ENCODE measurements at places on chromosomes 5 and 9.

GRCh38 chr9:89448381-89448780 is 49.5 kb downstream of the SEMA4D start:
- no peak for DNase-seq

DNA sequence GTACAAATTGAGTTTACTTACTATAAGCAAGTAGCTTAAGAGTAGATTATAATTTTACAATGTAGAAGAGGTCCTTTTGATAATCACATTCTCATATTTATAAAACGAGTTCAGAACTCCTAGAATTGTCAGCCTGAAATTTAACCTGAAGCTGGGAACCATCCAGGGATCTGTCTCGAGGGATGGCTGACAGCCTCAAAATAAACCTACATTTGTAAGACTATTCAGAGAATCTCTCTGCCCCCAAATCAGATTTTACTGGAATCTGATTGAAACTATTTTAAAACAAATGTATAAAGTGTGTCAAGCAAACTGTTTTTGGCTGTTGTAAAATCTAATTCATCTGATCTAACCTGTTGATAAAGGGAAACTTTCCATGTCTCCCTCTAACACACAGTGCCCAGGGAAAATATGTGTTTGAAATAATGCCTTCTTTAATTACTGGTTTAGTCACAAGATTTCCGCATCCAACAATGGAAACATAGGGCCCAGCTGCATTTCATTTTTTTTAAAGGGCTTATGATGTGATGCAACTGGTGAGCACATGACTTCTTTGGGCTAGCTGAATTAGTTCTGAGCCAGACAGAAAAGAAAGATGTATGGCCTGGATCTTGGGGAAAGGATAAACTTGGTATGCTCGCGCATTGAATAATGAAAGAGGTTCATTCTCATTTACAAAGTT is 30.3 kb downstream of the SLC25A46 start:
- DNase-seq, result no peak

DNA sequence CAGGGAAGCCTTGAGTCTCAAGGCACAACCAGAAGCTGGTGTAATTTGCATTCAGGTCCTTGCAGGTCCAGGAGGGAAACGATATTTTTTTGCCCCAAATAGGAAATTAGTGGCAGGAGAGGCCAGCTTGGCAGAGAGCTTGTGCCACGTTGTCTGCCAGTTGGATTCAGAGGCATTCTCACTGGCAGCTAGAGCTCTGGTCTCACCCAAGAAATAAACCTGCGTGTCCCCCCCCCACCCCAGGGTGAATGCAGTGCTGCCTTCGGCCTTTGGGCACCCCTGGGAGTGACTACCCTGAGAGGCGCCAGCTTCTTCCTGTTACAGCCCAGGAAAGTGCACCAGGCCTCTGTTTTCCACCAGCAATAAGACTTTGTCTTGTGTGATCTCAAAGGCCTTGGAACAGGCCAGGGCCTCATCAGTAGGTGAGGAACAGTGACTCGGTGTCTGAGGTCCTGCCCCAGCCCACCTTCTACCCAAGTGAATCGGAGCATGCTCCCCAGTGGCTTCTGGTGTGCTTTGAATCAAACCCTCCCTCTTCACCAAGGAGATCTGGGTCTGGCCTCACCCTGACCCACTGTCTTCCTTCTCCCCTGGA is 68.4 kb downstream of the HSPA4 start:
- no peak for DNase-seq

DNA sequence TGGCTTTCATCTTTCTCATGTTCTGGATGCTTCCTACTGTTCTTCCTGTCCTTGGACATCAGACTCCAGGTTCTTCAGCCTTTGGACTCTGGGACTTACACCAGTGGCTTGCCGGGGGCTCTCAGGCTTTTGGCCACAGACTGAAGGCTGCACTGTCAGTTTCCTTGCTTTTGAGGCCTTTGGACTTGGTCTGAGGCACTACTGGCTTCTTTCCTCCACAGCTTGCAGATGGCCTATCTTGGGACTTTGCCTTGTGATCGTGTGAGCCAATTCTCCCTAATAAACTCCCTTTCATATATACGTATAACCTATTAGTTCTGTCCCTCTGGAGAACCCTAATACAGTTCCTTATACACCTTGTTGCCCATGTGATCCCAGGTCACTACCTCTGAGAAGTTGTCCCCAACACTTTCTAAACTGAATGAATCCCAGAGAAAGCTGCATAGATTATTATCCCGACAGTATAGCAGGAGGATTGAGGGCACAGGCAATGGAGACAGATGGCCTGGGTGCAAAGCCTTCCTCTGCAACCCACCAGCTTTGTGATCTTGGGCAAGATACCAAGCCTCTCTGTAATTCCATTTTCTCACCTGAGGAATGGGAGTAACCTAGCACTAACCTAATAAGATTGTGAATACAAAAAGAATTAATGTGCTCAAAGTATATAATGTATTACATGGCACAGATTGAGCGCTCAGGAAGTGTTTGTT is 449.6 kb upstream of the BRINP1 start:
- DNase-seq, result no peak

GRCh38 chr5:163387589-163388343 is 49.6 kb upstream of the CCNG1 start:
- DNase-seq, result no peak

- no peak for DNase-seq
Measured at GRCh38 chr9:20186231-20186630, 397.4 kb upstream of the SLC24A2 start.

DNA sequence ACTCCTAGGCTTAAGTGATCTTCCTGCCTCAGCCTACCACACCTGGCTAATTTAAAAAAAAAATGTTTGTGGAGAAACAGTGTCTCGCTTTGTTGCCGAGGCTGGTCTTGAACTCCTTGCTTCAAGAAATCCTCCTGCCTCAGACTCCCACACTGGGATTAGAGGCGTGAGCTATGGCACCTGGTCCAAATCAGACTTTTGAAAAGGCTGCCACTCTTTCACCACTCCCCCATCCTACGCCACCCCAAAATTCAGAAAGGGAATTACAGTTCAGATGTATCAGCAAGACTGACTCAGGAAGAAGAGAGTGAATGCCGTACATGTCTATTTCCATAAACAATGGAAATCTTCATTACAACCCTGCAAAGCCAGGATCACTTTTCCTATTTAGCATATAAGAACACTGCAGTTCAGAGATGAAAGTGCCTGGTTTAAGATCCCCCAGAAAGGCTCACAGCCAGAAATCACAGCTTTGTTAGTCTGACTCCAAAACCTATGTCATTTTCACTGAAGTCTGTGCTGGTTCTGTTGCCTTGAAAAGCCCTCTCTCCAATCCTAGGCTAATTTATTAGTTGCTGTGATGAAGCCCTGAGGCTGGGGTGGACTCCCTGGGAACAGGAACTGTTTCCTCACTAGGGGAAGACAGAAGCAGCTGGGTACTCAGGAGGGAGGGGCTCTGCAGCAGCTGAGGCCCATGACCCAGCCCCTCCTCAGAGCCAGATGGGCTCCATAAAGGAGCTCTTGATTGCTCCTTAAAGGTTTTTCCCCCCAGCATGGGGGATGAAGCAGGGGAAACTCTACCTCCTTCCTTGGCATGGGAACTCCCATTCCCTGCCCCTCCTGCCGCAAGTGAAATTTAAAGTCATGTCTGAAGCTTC is 3.1 kb downstream of the FBLL1 start:
- DNase-seq, result no peak

GRCh38 chr5:91381239-91381773 is 1.8 kb downstream of the ARRDC3 start:
- no peak for DNase-seq

DNA sequence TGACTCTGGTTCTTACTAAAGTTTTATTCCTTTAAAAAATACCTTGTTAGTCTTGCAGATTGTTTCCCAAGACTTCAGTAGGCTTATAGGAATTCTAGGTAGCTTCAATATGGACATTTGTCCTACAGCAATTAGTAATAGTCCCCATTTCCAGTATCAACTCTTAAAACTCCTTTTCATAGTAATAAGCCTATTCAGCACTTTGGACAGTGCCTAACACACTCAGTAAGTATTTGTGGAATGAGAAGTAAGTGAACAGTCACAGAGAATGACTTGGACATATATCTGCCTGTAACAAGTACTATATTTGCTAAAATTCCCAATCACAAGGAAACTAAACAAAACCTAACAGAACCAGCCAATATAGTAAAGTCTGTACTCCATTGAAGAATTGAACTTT is 1291.8 kb upstream of the DMAC1 start:
- no peak for DNase-seq

- DNase-seq, result no peak
Measured at GRCh38 chr5:10233505-10233904, 16.2 kb downstream of the ATPSCKMT start.

- no peak for DNase-seq
Measured at GRCh38 chr5:180070756-180071530, 616 bp downstream of the RNF130 start.

- DNase-seq, result no peak
Measured at GRCh38 chr5:91277093-91277626, 106.0 kb downstream of the ARRDC3 start.

- DNase-seq, result no peak
Measured at GRCh38 chr5:27996665-27997064, 958.3 kb upstream of the CDH9 start.

- DNase-seq, result no peak
Measured at GRCh38 chr9:107488375-107489143, 1.0 kb downstream of the KLF4 start.

- DNase-seq, result no peak
Measured at GRCh38 chr5:143019157-143019556, 249.0 kb downstream of the ARHGAP26 start.

DNA sequence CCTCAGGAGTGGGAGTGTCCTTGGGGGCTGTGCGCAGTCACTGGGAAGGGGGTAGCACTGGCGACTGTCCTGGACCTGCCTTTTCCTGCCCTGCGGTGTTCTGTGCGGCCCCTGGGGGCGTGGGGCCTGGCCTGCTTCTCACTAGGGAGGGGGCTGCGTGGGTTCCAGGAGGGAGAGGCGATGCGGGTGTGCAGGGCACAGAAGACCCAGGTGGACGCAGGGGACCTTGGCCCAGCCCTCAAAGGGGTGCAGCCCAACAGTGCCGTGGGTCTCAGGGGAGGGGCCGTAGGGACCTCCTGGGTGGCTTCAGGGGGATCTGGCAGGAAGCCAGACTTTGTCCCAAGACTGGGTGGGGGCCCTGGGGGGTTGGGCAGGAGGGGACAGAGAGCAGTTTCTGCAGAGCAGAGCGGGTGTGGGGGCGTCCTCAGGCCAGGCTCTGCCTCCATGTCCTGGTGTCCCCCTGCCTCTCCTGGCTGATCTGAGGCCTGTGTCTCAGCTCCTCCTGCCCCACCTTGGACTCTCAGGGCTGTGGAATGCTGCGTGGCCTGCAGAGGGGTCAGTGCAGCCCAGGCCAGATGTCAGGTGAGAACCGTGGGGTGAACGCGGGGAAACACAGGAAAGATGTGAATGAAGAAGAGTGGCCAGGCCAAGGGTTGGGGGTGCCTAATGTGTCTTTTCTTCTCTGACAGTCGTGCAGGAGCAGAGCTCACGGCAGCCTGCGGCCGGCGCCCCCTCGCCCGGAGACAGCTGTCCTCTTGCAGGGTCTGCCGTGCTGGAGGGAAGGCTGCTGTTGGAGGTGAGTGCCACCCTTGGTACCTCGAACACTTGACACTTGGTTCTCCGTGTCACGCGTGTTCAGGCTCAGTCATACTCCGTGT is 54.6 kb downstream of the AHRR start:
- no peak for DNase-seq

DNA sequence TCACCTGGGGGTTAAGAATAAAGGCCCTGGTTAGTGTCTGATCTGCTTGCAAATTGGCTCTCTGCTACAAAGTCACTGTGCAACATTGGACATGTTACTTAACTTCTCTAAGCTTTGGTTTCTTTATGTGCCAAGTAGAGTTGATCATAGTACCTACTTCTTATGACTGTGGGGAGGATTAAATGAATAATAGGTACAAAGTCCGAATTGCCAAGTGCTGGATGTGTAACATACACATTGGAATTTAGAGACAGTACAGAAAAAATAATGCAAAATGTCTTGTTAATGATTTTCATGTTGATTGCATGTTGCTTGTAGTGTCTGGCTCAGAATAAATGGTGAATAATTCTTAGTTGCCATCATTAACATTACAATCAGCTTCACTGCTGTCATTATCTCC is 2.2 kb downstream of the DOCK8 start:
- DNase-seq, result no peak

DNA sequence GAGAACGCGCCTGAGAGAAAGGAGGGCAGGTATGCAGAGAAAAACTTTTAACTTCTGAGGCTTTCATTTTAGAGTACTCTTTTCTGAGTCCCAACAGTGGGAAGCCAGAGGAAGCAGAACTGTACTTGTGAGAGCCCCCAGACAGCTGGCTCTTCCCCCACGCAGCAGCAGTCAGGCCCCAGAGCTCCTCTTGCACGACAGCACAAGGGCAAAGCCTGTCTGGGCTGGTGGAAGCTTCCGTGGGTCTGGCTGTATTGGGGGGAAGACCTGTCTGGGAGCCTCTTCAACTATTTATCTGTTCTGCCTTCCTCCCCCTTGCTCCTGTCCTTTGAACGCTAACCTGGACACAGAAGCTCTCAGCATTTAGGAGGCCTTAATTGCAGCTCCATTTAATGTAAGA is 68.2 kb downstream of the THBS4 start:
- DNase-seq, result no peak

DNA sequence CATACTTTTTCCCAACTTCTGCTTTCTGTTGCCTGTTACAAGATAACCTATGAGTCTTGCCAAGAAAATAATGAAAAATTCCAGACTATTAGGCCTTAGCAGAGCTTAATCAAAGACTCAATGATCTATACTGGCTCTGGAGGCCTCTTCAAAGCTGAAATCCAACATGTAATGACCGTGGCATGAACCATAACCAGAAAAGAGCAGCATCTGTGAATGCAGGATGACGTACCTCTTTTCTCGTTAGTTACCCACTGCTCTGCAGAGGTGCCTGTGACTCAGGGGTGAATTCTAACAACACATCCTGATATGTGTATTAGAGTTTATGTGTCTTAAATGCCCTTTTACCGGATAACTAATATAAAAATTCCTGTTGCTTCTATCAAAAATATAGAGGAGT is 645.4 kb downstream of the PRELID2 start:
- DNase-seq, result no peak

DNA sequence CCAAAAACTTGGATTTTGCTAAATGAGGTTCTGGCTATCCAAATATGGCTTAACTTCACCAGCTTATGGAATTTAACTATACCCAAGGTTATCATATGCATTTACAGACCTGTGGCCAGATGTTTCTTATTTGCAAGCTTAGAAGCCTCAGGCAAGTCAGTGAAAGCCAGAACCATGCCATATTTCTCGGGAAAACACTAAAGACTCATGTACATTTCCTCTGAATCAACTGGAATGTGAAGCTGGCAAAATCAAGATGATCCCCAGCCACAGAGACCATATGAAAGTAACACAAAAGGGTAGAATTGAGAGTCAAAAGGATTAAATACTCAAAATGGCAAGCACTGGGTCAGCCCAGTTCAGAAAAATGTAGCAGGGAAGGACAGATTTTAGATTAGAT is 76.4 kb upstream of the SLC1A1 start:
- DNase-seq, result no peak

DNA sequence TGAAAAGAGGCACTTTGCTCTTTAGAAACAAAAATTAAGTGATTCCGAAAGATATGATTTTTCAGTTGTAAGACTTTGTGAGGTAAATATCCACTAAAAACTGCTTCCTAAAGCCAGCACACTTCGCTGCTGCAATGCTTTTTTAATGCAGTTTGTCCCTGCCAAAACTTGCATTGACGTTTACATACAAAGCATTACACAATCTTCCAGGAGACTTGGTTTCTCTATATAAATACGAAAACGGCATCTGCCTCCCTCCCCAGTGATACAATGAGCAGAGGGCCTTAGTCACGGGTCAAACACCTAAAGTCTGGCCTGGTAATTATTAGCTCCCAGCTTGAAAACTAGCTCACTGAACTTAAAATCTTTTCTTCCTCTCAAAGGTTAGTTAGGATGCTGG is 170.7 kb downstream of the TSSK1B start:
- DNase-seq, result no peak
